ACHN (cell line): ENCODE measurements at places on chromosomes 7 and 10.

GRCh38 chr10:86048571-86048970, 318.0 kb downstream of the GRID1 start:
- DNase-seq = no peak

DNA sequence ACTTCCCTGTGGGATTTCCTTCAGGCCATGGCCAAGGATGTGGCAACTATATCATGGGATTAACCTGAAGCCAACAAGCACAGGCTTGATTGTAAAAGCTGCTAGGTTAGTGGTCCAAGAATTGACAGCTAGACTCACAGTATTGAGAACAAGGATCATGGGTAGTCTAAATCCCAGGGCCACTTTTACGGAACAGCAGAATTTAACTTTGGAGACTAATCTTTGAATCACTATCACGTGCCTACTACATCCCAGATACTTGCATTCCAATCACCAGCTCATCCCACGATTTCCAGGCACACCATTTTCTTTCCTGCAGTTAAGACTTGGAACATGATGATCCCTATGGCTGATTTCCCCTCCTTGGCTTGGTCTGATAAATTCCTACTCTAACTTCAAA, 65.6 kb upstream of the ADO start:
- no peak for DNase-seq

DNA sequence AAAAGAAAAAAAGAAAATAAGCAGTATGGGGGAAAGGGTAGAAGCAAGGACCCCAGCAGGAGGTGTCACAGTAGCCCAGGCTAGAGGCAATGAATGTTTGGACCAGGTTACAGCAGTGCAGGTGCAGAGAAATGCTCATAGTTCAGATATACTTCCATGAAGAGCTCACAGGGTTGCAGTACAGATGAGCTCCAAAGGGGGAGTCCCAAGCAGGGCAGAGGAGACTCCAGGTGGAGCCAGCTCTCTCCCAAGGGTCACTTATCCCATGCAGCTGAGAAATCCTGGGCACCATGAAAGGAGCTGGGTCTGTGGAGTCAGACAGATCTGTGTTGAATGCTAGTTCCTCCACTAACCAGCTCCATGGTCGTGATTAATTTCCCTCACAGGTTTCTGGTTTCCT, 174.9 kb downstream of the C7orf25 start:
- peak; percentile 24 for DNase-seq

DNA sequence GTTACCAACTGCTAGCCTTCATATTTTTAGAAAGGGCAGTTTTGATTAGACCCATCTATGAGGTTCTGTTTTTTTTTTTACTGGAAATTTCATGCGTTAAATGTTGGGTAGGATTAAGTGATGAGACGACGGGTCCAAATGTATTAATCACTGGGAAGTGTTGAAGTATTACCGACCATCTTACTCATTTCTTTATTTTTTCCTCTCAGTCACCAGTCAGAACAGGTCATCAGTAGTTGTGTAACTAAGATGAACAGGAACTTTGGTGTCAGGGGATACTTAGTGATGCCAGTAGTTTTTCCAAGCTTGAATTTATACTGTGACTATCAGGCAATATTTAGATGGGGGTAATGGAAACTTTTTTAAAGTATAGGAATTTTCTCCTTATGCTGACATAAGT, 14.2 kb downstream of the TFAM start:
- DNase-seq = no peak

- no peak for DNase-seq
Observed at GRCh38 chr10:10418387-10418786, 599.3 kb upstream of the CELF2 start.

- DNase-seq = peak; percentile 57
Observed at GRCh38 chr10:97463363-97464132, 17.6 kb downstream of the ZDHHC16 start.

GRCh38 chr10:46992803-46993561, 81.8 kb downstream of the PTPN20 start:
- peak; percentile 50 for DNase-seq

GRCh38 chr10:133461027-133461426, 7.3 kb downstream of the SCART1 start:
- no peak for DNase-seq

DNA sequence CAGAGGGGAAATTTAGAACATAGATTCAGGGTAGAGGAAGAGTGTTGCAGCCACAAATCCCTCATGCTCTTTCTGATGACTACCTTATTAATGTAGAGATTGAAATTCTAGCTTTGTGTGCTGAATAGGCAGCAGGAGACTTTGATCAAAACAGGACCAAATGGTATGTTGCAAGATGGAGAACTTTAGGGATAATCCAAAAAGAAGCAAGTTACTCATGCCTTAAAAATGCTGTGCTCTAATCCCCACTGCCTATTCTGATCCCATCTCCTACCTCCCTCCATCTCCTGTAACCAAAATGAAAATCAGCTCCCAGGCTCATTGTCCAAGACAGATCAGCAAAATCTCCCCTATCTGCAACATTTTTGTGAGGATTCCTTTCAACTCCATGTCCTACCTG, 31.3 kb downstream of the CH25H start:
- DNase-seq = no peak

- DNase-seq = peak; percentile 87
Observed at GRCh38 chr10:103053659-103054581, 135.8 kb downstream of the CNNM2 start.
